ENCODE measurements at places on chromosomes 2 and 18. TPM values are rescaled to one million over a fixed set of nuclear protein-coding genes. Genes with fewer than 3 reads are reported as not detected.

Gene ICA1L
- 23.4 TPM for polyA plus RNA-seq

Gene SH3YL1
- polyA plus RNA-seq: 101 TPM

Gene GCG
- polyA plus RNA-seq: not detected

DNA sequence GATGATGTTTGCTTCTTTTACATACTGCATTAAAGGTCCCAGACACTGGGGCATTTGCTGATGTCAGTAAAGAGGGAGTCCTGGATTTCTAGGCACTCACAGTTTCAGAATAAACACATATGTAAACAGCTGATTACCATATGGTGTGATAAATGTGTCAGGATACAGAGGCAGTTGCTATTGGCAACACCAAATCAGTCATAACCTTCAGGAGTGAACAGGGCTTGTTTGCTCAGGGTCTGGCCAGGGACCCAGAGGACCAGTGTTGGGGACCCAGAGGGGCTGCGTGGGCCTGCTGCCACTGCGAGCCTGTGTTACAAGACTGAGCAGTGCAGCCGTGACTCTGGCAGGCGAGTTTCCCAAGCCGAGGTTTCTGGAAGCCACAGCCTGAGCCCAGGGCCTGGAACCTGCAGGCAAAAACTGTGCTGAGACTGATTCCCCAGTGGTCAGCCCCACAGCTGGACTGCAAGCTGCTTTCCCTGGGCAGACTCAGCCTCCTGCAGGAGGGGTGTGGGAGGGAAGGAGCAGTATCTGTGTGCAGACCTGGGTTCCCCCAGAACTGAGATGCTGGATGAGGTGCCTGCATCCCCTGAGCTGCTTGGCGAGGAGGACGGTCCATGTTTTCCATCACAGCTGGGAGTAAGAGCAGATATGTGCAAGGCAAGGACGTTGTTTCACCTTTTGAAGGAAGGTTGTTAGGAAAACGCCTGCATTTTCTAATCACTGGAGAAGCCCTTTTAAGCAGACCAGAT is 23.6 kb downstream of the ASAP2 start:
- DNase-seq: no peak

DNA sequence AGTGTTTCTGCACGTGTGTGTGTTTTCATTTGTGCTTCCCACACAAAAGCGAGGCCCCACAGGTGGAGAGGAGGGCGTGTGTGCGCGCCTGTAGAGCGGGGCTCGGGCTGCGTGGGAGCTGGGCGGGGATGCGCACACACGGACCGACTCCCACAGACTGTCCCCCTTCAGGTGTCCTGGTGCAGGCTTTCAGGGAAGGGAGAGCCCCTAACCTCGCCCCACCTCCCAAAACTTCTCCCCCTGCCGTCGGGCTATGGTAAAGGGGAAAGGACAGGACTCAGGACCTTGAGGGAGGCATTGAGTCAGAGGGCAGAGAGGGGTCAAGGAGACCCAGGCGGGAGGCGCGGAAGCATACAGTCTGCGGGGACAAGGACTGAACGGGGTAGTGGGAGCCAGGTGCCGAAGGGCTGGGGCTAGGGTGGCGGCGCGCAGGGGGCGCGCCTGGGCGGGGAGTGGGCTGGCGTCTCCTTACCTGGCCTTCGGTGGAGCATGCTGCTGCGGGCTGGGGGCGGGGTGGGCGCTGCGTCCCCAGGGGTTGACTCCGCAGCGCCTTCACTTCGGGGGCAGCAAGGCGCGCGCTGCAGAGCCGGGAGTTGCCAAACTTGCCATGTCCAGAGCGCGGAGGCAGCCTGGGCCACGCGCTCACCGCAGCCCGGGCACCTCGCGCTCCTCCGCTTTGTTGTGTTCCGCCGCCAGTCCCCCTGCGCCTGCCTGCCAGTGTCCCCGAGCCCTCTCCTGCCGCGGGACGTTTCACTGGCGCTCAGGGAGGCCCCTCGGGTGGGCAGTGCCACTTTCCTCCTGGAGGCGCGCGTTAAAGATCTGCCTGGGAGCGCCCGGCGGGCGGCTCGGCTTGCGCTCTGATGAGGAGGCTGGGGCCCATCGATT is 302.0 kb downstream of the NCKAP5 start:
- peak; percentile 42 for DNase-seq

Gene SP9
- not detected for polyA plus RNA-seq

DNA sequence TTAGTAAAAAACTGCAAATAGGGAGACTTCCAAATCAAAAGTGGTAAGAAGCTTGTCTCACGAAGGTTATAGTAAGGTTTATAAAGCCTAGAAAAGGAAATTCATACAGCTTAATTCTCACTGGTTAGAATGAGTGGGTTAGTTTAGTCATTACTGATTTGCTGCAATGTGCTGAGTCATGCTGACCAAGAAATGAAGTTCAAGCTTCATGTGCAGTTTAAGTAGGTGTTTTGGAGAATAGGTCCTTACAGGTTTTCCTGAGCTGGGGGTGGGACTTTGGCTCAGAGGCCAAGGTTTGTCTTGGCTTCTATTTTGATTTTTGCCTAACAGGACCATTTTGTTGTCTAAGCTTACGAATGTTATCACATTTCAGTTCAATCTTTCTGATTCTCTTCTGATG is 15.1 kb downstream of the CLIP4 start:
- no peak for DNase-seq

GRCh38 chr2:23073671-23074070 is 311.3 kb upstream of the KLHL29 start:
- DNase-seq: no peak

DNA sequence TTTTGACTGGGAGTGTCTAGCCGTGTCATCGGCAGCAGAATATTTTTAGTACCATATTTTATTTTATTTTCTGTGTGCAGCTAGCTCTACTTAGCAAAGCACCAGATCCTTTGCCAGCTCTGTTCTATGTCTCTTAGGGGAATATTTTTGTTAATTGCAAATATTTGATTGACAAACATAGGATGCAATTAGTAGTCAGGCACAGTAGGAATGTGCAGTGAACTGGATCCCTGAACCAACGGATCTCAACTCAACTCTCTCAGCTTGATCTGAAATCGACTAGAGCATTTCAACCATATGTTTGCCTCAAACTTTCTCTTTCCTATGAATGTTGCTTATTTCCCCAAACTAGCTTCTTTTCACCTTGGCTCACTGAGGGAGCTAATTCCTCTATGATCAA is 998.0 kb upstream of the FANCL start:
- no peak for DNase-seq

- DNase-seq: no peak
Observed at GRCh38 chr2:133204421-133204820, 363.8 kb downstream of the NCKAP5 start.

DNA sequence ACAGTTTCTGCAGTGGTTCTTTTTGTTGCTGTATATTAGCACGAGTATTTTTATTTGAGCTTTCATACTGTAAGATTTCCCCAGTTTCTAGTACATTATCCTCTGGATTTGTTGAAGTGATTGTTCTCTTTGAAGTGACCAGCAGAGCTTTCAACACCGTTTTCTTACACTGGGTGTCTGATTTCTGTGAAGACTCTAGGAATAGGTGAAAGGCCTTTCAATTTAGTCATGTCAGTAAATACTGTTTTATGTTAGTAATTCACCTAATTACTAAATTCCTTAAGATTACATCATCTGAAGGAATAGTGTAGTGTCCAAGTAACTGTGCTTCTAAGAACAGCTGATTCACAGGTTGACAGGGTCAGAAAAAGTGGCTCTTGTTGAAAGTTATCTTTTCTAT is 2.3 kb downstream of the PPM1B start:
- peak; percentile 23 for DNase-seq

DNA sequence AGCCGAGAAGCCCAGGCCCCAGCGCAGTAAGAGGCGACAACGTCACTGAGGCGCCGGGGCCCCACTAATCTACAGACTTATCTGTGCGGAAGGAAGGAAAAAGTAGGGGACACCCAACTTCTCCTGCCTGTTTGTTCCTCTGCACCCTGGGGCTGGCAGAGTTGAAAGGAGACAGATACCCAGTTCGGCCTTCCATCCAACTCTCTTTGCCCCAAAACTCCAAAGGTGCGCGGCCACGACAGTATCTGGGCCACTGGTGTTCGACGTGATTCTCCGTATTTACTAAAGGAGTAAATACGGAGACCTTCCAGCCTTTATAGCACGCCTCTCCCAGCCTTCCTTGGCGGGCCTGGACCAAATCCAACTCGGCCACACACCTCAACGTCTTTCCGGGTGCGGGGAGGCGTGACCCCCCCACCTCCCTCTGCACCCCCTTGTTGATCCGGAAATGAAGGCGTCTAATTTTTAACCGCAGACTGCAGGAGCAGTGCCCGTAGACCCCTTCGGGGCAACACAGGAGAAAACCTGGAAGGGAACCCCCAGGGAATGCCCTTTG is 1.6 kb downstream of the SMAD7 start:
- DNase-seq: no peak
